ENCODE measurements at places on chromosomes 5 and 9.

DNA sequence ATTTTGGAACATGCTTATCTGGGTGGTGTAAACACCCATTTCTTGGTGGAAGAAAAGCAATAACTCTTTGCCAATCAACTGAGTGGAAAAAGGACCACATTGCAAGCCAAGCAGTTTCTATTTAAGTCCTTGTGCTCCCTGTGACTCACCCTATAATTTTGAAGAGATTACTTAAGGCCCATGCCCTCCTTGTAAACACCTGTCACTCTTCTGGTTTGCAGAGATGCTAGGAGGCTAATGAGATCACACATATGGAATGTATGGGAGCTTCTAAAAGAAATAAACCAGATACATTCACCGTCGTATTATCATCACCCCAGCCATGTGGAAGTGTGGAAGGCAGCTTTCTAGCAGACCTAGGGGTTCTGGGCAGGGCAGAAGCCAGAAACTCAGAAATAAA is 337.1 kb downstream of the GADD45G start:
- DNase-seq, result no peak

GRCh38 chr5:30832519-30832918 is 361.0 kb upstream of the CDH6 start:
- no peak for DNase-seq

DNA sequence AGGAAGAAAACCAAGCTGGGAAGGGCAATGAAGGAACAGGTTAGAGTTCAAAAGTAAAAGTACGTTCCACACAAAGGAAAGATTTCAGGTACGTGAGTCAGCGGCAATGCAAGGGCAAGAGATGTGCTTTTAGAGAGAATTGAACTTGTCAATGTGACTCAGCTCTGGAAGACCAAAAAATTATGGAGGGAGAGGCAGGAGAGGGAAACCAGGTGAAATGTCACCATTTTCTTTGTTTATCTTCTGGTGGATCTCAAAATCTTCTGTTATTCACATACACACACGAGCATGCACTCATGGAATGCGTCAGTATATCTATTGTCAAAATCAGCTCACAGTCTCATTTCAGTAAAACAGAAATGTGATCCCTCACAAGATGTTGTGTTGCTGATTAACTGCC is 148.8 kb upstream of the RFX3 start:
- DNase-seq, result no peak

- DNase-seq, result no peak
These were observed 23.9 kb downstream of the LECT2 start for GRCh38 chr5:135930949-135931295.

DNA sequence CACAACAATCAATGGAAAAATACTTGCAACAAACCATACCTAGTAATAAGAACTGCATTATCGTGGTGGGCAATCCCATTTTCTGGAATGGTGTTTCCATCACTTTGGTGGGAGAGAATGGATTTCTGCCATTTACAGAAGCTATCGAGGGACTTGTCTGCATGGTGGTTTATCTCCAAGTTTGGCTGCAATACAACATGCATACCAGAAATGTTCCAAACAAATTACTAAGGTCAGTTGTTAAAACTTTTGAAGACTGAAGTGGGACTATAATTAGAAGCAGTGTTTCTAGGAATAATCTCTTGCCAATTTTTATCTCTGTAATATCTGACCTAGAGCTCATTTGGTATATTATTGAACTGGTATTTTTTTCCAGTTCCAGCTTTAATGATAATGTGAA is 30.3 kb downstream of the ADAMTS6 start:
- DNase-seq, result no peak

Data from stimulated activated CD4-positive, alpha-beta T cell treated with anti-CD3 and anti-CD28 coated beads, Interleukin-4, amount 100 ng/mL, for 24 hours (primary cell).